Activated CD4-positive, CD25-positive, alpha-beta regulatory T cell (primary cell): ENCODE measurements at places on chromosomes 6 and 20.
A peak's percentile ranks its signal among the peaks of the same experiment; 100 is the strongest.

- DNase-seq: no peak
These were observed 3.7 kb upstream of the IP6K3 start for GRCh38 chr6:33750244-33750991.

DNA sequence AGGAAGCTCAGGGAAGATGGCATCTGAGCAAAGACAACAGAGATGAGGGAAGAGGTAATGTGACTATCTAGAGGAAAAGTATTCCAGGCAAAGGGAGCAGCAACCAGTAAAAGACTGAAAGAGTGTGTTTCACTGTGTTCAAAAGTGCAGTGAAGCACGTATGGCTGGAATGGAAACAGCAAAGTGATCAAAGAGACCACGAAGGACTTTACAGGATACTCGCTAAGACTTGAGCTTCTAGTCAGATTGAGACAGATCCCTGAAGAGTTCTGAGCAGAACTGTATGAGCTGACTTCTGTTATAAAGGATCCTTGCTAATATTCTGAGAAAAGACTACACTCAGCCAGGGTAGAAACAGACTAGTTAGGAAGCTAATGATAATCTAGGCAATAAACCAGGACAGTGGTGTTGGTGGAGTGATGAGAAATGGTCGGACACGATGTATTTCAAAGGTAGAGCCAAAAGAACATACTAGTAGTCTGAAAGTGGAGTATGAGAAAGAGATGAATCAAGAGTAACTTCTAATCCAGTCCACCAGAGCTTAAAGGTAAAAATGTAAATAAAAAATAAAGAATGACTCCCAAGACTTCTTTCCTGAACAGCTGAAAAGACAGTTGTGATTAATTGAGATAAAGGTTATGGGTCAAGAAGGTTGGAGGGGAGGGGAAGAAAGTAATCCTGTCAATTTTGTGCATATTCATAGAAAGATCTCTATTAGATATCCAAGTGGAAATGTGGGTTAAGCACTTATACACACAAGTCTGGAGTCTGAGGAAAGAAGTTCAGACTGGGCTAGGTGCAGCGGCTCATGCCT is 14.2 kb downstream of the SEC63 start:
- DNase-seq: no peak

DNA sequence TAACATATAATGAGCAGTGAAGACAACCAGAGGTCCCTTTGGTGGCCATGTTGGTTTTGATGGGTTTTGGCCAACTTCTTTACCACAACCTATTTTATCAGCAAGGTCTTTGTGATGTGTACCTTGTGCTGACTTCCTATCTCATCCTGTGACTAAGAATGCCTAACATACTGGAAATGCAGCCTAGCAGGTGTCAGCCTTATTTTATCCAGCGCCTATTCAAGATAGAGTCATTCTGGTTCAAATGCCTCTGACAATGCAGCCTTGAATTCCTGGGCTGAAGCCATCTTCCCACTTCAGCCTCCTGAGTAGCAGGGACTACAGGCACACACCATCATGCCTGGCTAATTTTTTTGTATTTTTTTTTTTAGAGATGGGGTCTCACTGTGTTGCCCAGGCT is 7.8 kb upstream of the TRIM38 start:
- DNase-seq: no peak

- DNase-seq: no peak
These were observed 188.2 kb upstream of the PRND start for GRCh38 chr20:4533368-4534133.

GRCh38 chr6:52389626-52390360 is 27.8 kb downstream of the PAQR8 start:
- DNase-seq: peak; percentile 19

DNA sequence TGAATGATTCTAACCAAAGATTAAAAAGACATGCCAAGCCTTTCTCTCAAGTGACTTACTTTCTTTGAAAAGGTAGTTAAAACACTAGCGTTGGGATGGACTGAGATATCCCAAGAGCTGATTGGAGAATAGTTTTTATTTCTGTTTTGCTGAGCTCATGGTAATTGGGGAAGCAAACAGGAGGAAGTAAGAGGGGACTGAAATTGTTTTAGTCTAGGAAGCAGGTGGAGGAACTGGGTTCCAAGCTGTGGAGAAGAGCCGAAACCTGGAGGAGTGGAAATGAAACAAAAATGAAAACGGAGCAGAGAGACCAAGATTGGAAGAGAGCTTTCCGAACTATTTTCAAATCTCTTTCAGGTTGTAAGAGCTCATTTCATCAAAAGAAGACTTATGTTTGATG is 59.9 kb upstream of the TENT5A start:
- no peak for DNase-seq

- no peak for DNase-seq
These were observed 46.1 kb upstream of the ZNF831 start for GRCh38 chr20:59117526-59117925.
